Fibroblast of the aortic adventitia (primary cell): ENCODE measurements at places on chromosomes 3 and 15. TPM values are rescaled to one million over a fixed set of nuclear protein-coding genes. Genes with fewer than 3 reads are reported as not detected.

Gene HPS3
- total RNA-seq, result 33.0 and 88.2 TPM in 2 replicates

Gene SUCLG2
- total RNA-seq, result 37.2 and 73.9 TPM in 2 replicates

Gene CACNA2D2
- not detected in 2 replicates for total RNA-seq

Gene KNG1
- total RNA-seq, result not detected in 2 replicates

Gene MAGI1
- total RNA-seq, result 13.0 and 30.2 TPM in 2 replicates

Gene ZNF80
- not detected in 2 replicates for total RNA-seq

Gene ADIPOQ
- total RNA-seq, result not detected in 2 replicates

Gene CAMK1
- 24.5 and 41.5 TPM in 2 replicates for total RNA-seq

Gene TMEM207
- not detected in 2 replicates for total RNA-seq

Gene GALK2
- total RNA-seq, result 30.9 and 50.5 TPM in 2 replicates

Gene NOX5
- 0.08 and 0.27 TPM in 2 replicates for total RNA-seq

Gene CLDN1
- total RNA-seq, result 0.18 and 1.3 TPM in 2 replicates

Gene SATB1
- total RNA-seq, result 23.3 and 62.5 TPM in 2 replicates

Gene ZDHHC19
- not detected in 2 replicates for total RNA-seq

Gene PFN2
- total RNA-seq, result 161 and 198 TPM in 2 replicates

Gene LRRC31
- total RNA-seq, result not detected in 2 replicates

Gene DIS3L
- total RNA-seq, result 25.6 and 41.8 TPM in 2 replicates

Gene GOLGA8G
- total RNA-seq, result not detected in 2 replicates

Gene CYP8B1
- total RNA-seq, result not detected in 2 replicates

Gene TRH
- total RNA-seq, result 2.5 TPM in 1 of 2 replicates, not detected in the other

Gene GADL1
- total RNA-seq, result 0.18 TPM in 1 of 2 replicates, not detected in the other

Gene PIGX
- total RNA-seq, result 28.0 and 33.5 TPM in 2 replicates

Gene OPA1
- 53.0 and 292 TPM in 2 replicates for total RNA-seq

Gene DNAH12
- total RNA-seq, result 0.09 and 0.25 TPM in 2 replicates

Gene MRAS
- 31.2 and 53.3 TPM in 2 replicates for total RNA-seq

Gene IGF1R
- total RNA-seq, result 13.2 and 45.6 TPM in 2 replicates

Gene MUSTN1
- not detected in 2 replicates for total RNA-seq

Gene ROPN1
- not detected in 2 replicates for total RNA-seq

Gene ITPKA
- total RNA-seq, result 1.4 and 1.8 TPM in 2 replicates

Gene RGMA
- total RNA-seq, result 3.1 and 6.1 TPM in 2 replicates

Gene TRIM71
- not detected in 2 replicates for total RNA-seq

Gene DNASE1L3
- total RNA-seq, result not detected in 2 replicates

Gene ACAP2
- total RNA-seq, result 92.3 and 113 TPM in 2 replicates

Gene DALRD3
- 32.6 and 46.4 TPM in 2 replicates for total RNA-seq

Gene ACKR2
- total RNA-seq, result under 0.01 and 0.41 TPM in 2 replicates

Gene BLOC1S6
- total RNA-seq, result 105 and 107 TPM in 2 replicates

Gene KIF9
- total RNA-seq, result 4.5 and 11.0 TPM in 2 replicates

Gene CHRNA5
- total RNA-seq, result 1.1 and 1.6 TPM in 2 replicates

Gene CHL1
- total RNA-seq, result 0.16 and 0.63 TPM in 2 replicates

Gene COPS2
- 116 and 176 TPM in 2 replicates for total RNA-seq

Gene CFAP20DC
- 1.3 and 7.3 TPM in 2 replicates for total RNA-seq

Gene NPAP1
- total RNA-seq, result 0.16 TPM in 1 of 2 replicates, not detected in the other

Gene NGRN
- total RNA-seq, result 67.2 and 76.3 TPM in 2 replicates

Gene DET1
- total RNA-seq, result 6.1 and 11.5 TPM in 2 replicates

Gene CA12
- 21.5 and 174 TPM in 2 replicates for total RNA-seq

Gene RPL14
- 102 and 722 TPM in 2 replicates for total RNA-seq
